ENCODE measurements at places on chromosomes 13 and 19.

DNA sequence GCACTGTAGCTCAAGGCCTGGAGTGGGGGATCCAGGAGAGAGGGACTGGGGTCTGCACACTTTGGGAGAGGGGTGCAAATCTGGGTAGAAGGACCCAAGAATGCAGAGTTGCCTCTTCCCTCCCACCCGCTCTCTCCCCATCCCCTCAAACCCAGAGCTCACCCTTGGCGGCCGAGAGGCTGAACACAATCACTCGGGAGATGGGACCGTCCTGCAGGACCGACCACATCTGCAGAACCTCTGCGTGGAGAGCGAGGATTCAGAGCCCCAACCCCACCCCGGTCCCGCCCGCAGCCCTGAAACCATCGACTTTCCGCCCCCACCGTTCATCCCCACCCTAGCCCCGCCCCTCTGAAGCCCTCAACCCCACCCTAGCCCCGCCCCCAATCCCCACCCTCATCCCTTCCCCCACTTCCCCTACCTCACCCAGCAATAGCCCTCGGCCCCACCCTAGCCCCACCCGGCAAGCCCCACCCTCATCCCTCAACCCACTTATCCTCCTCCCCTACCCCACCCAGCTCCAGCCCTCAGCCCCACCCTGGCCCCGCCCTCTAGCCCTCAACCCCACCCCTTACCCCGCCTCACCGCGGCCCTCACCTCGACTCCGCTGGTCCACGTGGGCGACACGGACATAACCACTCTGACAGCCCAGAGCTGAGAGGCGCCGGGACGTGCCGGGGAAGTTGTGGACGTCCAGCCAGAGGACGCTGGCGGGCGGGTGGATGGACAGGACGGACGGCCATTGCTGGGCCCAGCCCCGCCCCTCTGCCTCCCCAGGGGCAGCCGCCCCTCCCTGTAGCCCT is 4.1 kb downstream of the KPTN start:
- no peak for DNase-seq

DNA sequence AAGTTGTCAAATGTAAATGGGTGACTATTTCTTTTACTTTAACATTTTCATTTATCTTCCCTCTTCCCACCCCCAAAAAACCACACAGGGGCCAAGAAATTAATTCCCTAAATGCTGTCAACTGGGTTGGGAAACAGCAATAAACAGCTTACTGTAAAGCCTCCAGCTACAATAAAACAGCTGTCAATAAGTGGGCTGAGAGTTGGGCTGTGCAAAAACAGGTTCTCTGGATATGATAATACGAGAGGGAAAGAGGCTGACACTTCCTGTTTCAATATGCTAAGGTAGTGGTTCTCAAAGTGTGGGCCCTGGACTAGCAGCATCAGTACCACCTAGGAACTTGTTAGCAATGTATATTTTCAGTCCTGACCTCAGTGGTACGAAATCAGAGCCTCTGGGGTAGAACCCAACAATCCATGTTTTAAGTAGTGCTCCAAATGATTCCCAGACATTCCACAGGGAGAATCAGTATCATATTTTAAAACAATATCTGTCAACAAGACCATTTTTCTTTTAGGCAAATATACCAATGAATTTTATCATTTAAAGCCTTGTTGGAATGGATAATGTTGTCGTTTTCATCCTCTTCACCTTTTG is 8.4 kb downstream of the PCDH9 start:
- no peak for DNase-seq

GRCh38 chr19:3369337-3370213 is 3.2 kb downstream of the NFIC start:
- DNase-seq = peak; percentile 78

DNA sequence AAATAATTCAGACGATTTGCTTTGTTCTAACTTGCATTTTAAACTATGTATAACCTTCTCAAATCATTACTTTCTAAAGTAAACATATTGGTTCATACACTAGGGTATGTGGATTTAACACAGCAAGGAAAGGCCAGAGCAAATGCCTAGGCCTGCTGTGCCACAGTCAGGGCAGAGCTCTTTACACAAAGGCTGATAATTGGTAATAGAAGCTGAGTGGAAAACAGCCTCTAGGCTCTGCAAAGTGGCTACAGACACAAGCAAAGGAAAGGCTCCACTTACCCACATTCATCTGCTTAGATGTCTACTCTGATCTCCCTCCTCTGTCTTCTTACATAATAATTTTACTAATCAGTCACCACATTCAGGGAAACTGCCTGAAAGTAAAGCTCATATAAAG is 382.9 kb downstream of the OLFM4 start:
- no peak for DNase-seq

GRCh38 chr13:108276060-108276459 is 6.5 kb downstream of the TNFSF13B start:
- DNase-seq = no peak

DNA sequence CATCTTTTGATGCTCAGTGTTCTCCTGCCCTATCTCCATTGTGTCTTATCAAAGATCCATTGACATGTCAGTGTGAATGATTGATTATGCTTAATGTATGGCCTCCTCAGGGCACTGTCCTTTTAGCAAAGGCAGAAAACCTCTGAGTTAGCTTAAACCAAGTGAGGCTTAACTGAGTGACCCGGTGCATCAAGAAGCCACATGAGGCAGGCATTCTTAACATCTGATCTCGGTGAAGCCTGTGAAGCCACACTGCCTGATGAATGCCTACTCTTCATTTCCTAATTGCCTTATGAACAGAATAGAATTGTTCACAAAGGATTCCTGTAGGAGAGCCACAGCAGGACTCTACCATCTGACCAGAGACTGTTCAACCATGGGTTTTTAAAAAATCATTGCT is 168.1 kb upstream of the SOX21 start:
- no peak for DNase-seq

GRCh38 chr13:23460309-23460708 is 26.8 kb upstream of the SACS start:
- DNase-seq = peak; percentile 99

DNA sequence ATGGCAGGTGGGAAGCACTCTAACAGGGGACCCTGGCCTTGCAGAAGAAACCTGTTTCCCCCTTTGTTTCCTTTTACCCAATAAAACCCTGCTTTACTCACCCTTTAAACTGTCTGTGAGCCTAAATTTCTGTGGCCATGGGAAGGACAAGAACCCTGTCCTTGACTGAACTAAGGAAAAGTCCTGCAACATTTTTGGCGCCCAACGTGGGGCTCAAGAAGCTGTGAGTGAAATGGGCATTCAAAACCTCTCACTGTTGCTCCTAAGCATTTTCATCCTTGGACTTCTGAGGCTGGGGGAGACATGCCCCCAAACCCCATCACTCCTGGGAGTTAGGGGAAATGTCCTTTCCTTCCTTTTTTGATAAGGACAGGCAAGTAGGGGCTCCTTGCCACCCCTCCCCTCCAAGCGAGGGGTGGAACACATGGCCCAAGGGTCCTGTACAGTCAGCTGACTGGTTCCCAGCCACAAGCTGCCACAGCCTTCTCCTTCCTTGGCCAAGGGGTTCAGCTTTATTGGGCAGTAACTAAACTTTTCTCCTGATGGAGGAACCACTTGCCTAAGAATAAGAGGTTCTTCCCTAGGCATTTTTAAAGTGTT is 381.6 kb downstream of the KLF5 start:
- no peak for DNase-seq

DNA sequence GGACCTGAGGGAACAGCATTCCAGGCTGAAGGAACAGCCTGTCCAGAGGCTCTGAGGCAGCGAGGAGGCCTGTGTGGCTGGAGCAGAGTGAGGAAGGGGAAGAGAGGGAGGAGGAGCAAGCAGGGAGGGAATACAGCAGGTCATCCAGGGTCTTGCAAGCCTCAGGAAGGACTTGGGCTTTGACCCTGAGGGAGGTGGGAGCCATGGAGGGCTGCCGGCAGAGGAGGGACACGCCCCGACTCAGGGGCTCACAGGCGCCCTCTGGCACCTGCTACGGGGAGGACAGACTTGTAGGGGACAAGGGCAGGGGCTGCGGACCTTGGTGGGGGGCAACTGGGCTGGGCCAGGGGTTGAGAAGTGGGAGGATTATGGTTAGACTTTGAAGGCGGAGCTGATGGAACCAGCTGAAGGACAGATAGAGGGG is 4.7 kb downstream of the TINCR start:
- no peak for DNase-seq

DNA sequence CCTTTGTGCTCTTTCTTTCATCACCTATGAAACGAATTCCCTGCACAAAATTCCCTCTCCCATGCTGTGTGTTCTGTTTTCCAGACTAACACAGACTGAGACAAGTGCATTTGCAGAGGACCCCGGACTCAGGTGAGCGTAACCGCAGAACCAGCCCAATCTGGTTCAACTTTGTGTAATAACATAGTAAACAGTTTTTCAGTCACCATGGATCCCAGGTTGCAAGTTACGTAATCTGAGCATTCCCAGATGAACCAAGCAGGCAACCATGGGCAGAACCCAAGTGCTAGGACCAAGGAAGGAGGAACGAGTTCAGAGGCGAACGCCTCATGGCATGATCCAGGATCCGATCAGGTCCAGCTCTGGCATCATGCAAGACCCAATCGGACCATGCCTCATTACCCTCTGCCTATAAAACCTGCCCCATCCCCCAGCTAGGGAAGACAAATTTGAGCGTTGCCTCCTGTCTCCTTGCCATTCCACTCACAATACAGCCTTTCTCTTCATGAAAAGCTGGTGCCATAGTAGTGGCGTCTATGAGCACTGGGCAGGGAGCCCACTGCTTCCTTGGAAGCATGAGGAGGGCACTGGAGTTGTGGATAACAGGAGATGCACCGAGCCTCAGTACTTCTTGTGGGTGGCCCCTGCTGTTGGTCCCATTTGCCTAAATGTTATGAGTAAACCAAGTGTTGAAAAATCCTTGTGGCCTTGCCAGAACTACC is 107.6 kb downstream of the ABCC4 start:
- no peak for DNase-seq

GRCh38 chr19:5762608-5763217 is 21.8 kb downstream of the PRR22 start:
- DNase-seq = no peak

- DNase-seq = no peak
These were observed 978.4 kb upstream of the SPRY2 start for GRCh38 chr13:81319351-81319750.

DNA sequence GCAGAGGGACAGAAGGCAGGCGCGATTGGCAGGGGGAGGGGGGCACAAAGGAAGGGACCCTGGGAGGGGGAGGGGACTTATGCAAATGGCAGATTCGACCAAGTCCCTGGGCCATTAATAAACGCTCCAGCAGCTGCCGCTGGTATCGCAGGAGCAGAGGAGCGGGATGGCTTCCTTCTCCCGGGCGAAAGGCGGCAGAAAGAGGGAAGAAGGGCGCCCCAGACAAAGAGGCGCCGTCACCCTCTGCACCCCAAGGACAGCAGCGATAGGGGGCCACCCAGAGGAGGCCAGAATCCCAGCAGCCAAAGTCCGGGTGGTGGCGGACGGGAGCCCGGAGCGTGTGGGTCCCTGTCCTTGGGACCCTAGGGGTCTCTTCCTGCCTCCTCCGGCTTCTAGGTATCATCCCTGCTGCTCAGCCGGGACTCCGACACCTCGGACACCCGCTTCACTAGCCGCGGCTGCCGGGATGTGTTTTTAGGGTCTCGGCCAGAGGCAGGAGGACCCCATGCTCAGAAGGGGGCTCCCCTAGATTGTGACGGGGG is 1.9 kb downstream of the PTPRS start:
- no peak for DNase-seq

DNA sequence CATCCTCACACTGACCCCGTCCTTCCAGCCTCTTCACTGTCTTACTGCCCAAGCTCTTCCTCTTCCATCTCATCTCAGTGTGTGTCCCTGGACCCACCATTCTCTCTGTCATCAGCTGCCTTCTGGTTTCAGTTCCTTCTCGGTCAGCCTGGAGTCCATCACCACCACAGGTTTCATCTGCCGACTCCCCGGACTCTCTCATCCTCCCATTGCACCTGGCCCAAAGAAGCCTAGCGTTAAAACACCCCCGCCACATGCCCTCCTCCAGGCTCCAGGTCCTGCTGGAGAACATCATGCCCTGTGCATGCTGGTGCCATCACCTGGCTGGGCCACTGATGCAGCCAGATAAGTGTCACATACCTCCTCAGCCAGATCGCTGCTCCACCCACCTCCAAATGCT is 122.1 kb upstream of the GPR12 start:
- DNase-seq = peak; percentile 54

- DNase-seq = no peak
These were observed 124.1 kb downstream of the COG6 start for GRCh38 chr13:39779337-39780265.

GRCh38 chr13:51717786-51718398 is 86.1 kb downstream of the DHRS12 start:
- no peak for DNase-seq

DNA sequence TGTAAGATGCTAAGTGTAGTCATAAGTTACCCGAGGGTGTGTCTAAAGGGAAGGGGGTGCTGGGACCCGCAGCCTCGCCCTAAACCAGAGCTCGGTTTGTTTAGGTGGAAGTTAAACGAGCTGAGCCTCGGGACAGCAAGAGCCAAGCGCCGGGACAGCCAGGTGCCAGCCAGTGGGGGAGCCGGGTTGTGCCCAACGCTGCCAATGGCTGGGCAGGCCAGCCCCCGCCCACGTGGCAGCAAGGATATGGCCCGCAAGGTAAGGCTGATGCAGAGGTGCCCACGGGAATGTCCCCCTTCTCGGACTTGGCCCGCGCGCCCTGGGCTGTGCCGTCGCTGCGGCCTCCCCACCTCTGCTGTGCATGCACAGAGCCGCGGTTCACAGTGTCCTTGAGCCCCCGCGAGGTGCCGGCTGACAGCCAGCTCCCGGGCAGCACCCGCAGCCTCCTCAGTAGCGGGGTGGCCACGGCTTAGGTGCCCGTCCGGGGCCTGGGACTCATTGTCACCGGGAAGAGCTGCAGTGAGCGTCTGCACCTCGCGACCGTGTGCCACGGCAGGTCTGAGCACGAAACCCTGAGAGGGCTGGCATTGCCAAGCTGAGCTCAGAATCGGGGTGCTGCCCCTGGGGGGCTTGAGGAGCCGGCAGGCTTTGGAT is 9.3 kb upstream of the RPS15 start:
- DNase-seq = no peak

DNA sequence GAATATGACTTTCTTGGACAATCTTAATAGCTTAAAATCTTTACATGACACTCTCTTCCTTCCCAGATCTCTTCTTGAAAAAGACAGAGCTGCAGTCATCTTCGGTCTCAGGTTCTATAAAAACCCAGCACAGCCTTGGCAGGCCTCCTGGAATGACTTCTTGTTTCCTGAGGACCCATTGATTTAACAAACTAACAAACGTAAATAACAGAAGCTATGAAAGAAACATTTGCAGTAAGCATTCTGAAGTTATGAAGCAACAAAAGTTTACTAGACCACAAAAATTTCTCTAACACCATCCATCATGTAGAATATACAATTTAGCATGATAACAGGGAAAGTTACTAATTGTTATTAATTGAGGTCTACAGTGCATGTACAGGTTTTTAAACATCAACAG is 62.8 kb upstream of the STARD13 start:
- no peak for DNase-seq

GRCh38 chr13:98664924-98665637 is 87.4 kb downstream of the SLC15A1 start:
- no peak for DNase-seq

- DNase-seq = peak; percentile 69
These were observed at the start of gene TMEM221 for GRCh38 chr19:17448131-17448967. TMEM221 (minus strand) TSS chr19:17448668; CDS start chr19:17448462, 206 bp downstream.

- DNase-seq = peak; percentile 54
These were observed 420 bp downstream of the IL17D start for GRCh38 chr13:20703780-20704458.
